Left renal cortex interstitium (tissue), 4 donors: ENCODE measurements at places on chromosomes 3 and 15.

DNA sequence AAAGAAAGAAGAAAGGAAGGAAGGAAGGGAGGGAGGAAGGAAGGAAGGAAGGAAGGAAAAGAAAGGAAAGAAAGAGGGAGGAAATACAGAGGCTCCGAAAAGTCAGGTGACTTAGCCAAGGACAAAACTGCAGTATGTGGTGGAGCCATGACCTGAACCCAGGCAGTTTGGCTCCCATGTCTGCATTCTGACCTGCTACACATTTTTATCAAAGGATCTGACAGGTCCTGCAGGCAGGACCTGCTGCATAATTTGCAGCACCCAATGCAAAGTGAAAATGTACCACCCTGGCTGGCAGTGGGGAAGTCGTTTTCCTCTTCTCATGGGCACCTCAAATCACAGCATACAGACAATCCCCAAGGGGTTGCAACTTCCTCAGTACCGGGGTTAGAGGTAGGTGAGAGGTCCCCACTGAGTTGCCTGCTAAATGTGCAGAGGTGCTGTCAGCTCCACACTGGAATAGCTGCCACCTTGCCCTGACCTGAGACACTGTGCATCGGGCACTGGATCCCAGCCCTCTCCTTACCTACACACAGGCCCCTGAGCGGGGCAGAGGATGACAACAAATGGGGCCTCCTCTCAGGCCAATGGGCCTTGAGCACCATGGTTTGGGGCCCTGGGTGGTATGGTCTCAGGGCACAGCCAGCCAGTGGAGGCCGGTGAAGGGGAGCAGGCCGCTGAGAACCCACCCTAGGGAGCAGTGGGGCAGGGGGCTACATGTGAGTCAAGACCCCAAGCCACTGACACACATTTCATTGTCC is 175.1 kb downstream of the SHQ1 start:
- no peak for DNase-seq

GRCh38 chr3:186049001-186049400 is 59.9 kb downstream of the ETV5 start:
- no peak for DNase-seq

- DNase-seq, result no peak
Observed at GRCh38 chr15:38182900-38183299, 69.7 kb upstream of the SPRED1 start.

DNA sequence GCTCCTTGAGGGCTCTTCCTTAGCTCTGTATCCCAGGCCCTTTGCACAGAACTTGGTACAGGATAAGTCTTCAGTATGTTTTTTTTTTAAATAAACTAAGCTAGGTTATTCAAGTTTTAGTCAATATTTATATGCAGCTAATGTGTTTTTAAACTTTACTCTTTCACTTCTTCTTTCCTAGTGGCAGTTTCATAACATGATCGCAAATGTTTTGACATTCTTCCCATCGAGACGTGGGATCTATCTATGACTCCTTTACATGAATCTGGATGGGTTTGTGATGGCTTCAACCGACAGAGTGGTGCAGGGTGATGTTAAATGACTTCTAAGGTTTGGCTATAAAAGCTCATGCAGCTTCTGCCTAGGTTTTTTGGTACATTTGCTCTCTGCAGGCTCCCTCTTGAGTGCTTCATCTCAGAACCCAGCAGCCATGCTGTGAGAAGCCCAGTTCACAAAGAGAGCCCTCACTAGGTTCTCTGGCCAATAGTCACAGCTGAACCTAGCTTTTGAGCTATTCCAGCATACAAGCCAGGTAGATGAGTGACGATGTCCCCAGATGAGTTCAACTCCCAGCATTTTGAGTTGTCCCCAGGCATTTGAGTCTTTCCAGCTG is 13.5 kb upstream of the MECOM start:
- no peak for DNase-seq

GRCh38 chr3:42718338-42718737 is 15.7 kb upstream of the HHATL start:
- no peak for DNase-seq

- no peak for DNase-seq
Observed at GRCh38 chr3:58236527-58237237, 910 bp upstream of the ABHD6 start.

DNA sequence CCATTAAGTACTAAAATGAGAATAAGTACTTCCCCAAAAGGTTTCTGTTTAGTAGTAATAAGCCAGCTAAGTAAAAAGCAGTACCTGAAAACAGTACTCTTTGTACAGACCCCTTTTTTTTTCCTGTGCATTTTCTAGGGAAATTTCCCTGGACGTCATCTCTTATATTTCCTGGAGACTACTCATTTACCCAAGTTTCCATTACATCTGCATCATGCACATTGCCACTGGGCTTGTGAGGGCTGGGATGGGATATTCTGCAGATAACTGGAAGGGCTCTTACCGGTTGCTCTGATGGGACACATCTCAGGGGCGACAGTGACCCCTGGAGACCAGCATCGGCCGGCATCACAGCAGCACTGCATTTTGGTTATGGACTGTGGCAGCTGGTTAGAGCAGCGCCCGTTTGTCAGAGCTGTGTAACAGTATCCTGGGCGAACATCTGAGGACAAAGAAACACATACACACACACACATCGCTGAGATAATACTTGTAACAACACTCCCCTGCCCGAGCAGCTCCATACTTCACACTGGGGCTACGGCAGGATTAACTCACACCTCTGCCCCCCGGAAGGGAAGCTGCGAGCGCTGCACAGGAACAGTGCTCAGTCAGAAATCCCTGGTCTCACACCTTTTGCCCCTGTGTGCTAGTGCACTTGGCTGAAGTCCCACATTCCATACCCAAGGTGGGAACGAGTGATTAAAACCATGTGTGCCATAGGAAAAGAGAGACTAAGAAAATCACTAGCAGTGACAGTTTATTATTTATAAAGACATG is 124.9 kb downstream of the FBN1 start:
- no peak for DNase-seq

DNA sequence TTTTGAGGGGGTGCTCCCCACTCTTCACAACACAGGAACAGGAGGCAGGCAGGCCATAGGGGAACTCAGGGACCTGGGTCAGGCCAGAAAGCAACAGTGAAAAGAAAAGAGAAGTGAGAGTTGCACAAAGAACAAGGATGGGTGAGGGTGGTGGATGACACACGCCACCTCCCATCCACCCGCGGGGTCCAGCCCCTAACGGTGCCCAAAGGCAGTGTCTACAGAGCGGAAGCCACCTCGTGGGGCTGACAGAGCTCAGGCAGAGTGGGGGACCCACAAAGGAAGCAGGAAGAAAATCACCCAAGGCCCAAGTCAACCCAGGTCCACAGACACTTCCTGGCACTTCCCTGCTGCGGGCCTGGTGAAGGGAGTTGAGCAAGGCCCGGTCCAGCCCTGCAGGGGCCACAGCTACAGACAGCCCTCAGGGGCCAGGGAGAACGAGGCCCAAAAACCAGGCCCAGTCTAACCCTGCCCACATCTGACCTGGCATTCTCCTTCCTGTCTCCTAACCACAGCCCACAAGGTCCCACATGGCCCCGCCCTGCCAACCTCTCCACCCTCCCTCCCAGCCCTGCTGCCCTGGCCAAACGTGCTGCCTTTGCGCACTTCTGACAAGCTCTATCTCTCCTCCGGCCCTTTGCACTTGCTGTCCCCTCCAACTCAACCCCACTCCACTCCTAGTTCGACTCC is 5.9 kb downstream of the NUP210 start:
- no peak for DNase-seq

GRCh38 chr3:123423031-123423430 is 25.9 kb downstream of the ADCY5 start:
- no peak for DNase-seq

GRCh38 chr15:26352406-26352805 is 420.5 kb downstream of the GABRB3 start:
- no peak for DNase-seq

- DNase-seq, result peak; percentile 71
Observed at GRCh38 chr3:114454551-114455251, 160.9 kb downstream of the TIGIT start.

- no peak for DNase-seq
Observed at GRCh38 chr15:61396235-61396919, 167.3 kb upstream of the RORA start.

DNA sequence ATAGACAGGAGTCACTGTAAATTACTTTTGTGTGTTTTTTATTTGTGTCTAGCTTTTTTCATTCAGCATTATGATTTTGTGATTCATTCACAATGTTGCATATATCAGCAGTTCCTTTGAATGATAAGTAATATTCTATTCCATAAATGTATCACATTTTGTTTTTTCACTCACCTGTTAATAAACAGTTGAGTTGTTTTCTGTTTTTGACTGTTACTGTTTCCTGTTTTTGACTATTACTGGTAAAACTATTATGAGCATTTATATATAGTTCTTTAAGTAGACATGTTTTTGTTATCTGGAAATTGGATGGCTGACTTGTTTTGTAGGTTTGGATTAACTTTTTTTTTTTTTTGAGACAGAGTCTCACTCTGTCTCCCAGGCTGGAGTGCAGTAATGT is 138.4 kb downstream of the RSRC1 start:
- DNase-seq, result no peak

DNA sequence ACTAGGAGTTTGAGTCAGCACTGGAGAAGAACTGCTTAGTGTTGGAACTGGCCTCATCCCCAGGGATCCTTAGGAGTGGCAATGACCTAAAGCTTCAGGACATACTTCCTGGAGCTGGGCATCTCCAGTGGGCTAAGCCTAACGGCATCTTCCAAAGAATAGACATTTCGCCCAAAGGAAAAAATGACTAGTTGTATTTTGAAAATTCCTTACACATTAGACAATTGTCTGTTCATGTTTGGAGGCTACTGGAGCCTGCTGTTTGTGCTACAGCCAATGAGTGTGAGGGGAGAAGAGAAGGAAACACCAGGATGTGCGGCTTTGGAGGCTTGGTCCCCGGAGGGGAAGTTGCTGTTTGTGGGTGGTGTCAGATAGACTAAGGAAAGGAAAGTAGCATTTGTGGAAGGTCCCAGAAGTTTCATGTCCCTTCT is 77.6 kb downstream of the POLR2M start:
- DNase-seq, result no peak

- peak; percentile 3 for DNase-seq
Observed at GRCh38 chr15:92595506-92596381, 59.8 kb downstream of the FAM174B start.

DNA sequence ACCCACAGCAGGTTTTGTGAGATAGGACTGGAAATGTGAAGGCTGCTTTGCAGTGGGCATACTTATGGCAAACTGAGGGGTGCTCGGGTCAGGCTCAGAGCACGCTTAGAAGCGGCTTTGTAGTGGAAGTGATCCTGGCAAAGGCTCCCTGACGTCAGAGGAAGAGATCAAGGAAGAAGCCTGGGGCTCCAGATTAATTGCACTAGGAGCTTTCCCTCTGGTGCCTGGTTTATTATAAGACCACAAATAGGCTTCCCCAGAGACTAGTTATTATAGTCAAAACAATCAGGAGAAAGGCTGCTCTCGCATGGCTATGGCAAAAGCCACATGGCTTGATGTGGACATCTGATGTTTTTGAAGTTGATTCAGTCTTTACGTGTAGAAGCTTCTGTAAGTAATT is 515.1 kb downstream of the GABRG3 start:
- DNase-seq, result no peak

DNA sequence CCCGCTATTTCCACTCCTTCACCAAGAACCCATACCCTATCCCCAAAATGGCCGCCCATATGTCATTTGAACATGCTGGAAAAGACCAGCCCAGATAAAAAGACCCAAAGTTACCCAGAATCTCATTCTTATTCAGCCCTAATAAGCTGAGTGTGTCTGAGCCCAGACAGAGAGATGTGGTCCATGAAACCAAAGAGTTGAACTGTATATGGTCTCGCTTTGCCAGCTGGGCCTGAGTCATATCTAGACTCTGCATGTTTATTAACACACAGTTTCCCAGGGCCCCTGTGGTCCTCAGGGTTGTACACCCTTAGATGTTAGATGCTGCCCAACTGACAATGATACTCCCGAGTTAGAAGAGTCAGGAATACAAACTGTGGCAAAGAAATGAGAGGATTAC is 201.9 kb upstream of the STRIT1 start:
- no peak for DNase-seq

- DNase-seq, result no peak
Observed at GRCh38 chr15:88648357-88649214, 9.8 kb downstream of the ISG20 start.

DNA sequence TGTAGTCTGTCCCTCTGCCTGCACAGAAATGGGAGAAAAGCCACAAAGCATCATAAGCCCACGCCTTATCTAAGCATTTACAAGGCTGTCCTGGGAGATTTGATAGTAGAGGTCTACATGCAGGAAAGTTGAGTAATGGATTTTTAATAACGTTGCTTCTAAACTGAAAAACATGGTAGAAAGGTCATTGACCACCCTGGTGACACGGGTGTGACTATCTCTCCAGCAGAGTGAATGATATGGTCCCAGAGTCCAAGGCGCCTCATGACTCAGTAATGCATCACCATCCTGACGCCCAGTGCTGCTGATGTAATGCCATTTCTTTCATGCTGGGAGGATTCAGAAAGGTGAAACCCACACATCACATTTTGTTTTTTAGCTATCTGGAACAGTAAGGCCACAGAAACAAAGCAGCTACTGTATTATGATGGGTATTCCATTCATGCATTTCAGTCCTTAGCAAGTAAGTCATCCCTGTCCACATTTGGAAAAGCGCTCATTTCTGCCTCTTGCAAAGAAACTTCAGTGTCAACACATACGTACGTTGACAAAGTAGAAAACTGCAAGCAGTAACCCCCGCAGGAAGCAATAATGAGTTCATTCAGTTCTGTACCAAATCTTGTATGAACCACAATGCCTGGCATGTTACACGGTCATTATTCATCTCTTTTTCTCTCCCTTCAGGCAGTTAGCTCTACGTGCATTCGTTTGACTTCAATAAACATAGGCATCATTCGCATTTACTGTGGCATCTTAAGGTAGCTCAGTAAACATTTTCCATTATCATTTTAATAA is 483.5 kb downstream of the GABRG3 start:
- DNase-seq, result no peak

- no peak for DNase-seq
Observed at GRCh38 chr3:192422321-192422996, 304.9 kb downstream of the FGF12 start.

DNA sequence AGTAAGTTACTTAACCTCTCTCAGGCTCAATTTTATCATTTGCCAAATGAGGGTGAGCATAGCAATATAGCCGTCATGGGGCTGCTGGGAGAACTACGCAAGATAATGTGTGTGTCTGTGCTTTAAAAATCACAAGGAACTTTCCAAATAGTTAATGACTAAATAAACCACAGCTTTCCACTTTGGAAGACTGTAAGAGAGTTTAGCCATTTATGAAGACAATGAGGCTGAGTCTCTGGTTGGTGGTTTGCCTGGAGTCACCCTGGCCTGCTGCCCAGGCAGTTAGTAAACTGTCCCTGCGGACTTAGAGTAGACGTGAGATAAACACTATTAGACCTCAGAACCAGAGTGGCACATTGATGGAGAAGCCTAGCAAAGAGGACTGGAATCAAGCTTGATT is 357.7 kb downstream of the CLSTN2 start:
- DNase-seq, result no peak

GRCh38 chr15:36960947-36961227 is 139.5 kb downstream of the MEIS2 start:
- DNase-seq, result no peak

- no peak for DNase-seq
Observed at GRCh38 chr3:48135552-48136495, 52.4 kb downstream of the CDC25A start.

- DNase-seq, result no peak
Observed at GRCh38 chr3:56207922-56208321, 260.3 kb downstream of the ERC2 start.

GRCh38 chr15:78127882-78128281 is 3.4 kb downstream of the CIB2 start:
- no peak for DNase-seq

GRCh38 chr3:129615751-129616281 is 9.3 kb upstream of the PLXND1 start:
- DNase-seq, result no peak

- no peak for DNase-seq
Observed at GRCh38 chr3:195441051-195441450, 1.8 kb downstream of the ACAP2 start.
